Esophagus squamous epithelium (tissue), 5 donors: ENCODE measurements at places on chromosomes 16 and 17. TPM values are rescaled to one million over a fixed set of nuclear protein-coding genes. Genes with fewer than 3 reads are reported as not detected.

Gene TNK1
- 8.1 TPM for total RNA-seq

DNA sequence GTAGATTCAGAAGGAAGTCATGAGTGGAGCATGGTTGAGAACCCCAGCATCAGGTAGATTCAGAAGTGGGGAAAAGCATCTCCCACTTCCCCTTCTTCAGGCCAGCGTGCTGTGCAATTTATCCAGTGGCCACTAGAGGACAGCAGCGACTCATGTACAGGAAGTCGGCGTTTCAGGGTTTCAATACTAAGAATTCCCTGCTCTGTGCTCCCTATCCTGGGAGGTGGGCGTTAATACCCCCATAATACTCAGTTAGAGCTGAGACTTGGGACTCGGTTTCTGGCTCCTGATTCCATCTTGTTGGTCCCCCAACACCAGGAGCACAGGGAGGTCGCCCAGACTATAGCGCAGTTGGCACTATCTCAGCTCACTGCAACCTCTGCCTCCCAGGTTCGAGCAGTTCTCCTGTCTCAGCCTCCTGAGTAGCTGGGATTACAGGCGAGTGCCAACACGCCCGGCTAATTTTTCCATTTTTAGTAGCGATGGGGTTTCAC is 75.3 kb upstream of the AMZ2 start:
- H3K27me3 ChIP-seq: no peaks in the 10 kb centered on the region
- no peaks in the 10 kb centered on the region for H3K36me3 ChIP-seq
- H3K4me1 ChIP-seq: peaks cover 5% of the 10 kb centered on the region
- DNase-seq: peak; percentile 26

GRCh38 chr17:38322897-38323296 is 20.9 kb downstream of the GPR179 start:
- H3K36me3 ChIP-seq: no peaks in the 10 kb centered on the region
- no peaks in the 10 kb centered on the region for H3K27me3 ChIP-seq
- no peak overlapping the region for H3K27ac ChIP-seq
- H3K4me3 ChIP-seq: no peak overlapping the region
- DNase-seq: no peak

DNA sequence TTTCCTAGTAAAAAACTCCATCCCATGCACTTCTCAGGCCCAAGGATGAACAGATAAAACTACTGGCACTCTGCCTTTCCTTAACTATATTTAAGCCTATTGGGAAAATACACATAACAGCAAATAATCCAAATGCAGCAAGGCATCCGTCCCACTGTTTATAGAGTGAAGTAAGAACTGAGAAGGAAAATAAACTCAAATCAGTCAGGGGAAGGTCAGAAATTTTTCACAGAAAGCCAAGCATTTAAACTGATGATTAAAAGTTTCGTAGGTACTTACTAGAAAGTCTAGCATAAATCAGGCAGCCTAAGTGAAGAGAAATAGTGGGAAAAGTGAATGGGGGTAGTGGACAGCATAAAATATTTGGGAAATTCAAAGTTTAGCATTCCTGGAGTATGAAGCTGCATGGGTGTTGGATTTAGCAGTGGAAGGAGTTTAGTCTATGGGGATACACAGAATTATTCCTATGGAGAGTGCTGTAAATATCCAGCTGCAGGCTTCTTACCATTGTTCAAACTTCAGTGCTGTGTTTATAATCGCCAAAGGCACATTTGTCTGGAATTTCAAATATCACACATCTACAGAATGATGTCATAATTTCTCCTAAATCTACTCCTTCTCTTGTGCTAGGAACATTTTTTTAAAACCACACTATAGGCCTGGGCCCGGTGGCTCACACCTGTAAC is 1131.0 kb upstream of the GOT2 start:
- H3K27ac ChIP-seq: no peak overlapping the region
- no peak for DNase-seq
- H3K4me3 ChIP-seq: no peak overlapping the region
- H3K4me1 ChIP-seq: no peaks in the 10 kb centered on the region
- H3K36me3 ChIP-seq: no peaks in the 10 kb centered on the region
- no peaks in the 10 kb centered on the region for H3K27me3 ChIP-seq

- peak overlapping the region; percentile 97 for H3K4me3 ChIP-seq
- H3K36me3 ChIP-seq: peaks cover 49% of the 10 kb centered on the region
- H3K4me1 ChIP-seq: peaks cover 45% of the 10 kb centered on the region
- H3K27ac ChIP-seq: peak overlapping the region; percentile 95
- H3K27me3 ChIP-seq: no peaks in the 10 kb centered on the region
Observed at GRCh38 chr17:2338315-2338657, 985 bp downstream of the SGSM2 start.

Gene CD300A
- 0.88 TPM for total RNA-seq

Gene TBC1D3B
- 9.4 TPM for total RNA-seq

Gene AMZ2
- 43.7 TPM for total RNA-seq

Gene USP10
- 44.7 TPM for total RNA-seq

Gene KRT24
- total RNA-seq: 369 TPM

- H3K27me3 ChIP-seq: no peaks in the 10 kb centered on the region
- no peak for DNase-seq
- no peaks in the 10 kb centered on the region for H3K4me1 ChIP-seq
- H3K36me3 ChIP-seq: no peaks in the 10 kb centered on the region
- no peak overlapping the region for H3K4me3 ChIP-seq
Observed at GRCh38 chr16:86249631-86250030, 260.7 kb upstream of the FOXF1 start.

DNA sequence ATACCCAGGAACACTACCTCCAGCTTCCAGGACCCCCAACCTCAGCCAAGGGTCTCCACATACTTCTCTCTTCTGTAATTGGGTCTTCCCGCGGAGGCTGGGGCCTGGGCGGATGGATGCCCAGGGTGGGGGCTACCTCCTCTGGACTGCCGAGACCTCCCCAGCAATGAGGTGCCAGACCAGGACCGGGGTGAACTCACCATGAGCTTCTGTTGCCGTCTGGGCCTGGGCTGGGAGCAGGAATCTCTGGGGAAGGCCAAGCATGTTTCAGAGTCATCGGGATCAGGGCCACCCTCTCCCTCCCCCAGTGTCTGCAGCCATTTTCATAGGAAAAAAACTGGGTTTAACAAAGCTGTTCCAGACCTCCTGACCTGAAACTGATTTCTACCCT is 10.3 kb upstream of the BAHCC1 start:
- no peak for DNase-seq
- H3K27me3 ChIP-seq: no peaks in the 10 kb centered on the region
- H3K36me3 ChIP-seq: no peaks in the 10 kb centered on the region

- peak overlapping the region; percentile 95 for H3K27ac ChIP-seq
- no peaks in the 10 kb centered on the region for H3K27me3 ChIP-seq
- H3K4me3 ChIP-seq: peak overlapping the region; percentile 85
- H3K36me3 ChIP-seq: peaks cover 6% of the 10 kb centered on the region
- peaks cover 15% of the 10 kb centered on the region for H3K4me1 ChIP-seq
Observed at GRCh38 chr17:2042390-2042847, 597 bp downstream of the OVCA2 start.

Gene TP53TG3C
- total RNA-seq: not detected
